ENCODE measurements at places on chromosomes 1 and 21.

DNA sequence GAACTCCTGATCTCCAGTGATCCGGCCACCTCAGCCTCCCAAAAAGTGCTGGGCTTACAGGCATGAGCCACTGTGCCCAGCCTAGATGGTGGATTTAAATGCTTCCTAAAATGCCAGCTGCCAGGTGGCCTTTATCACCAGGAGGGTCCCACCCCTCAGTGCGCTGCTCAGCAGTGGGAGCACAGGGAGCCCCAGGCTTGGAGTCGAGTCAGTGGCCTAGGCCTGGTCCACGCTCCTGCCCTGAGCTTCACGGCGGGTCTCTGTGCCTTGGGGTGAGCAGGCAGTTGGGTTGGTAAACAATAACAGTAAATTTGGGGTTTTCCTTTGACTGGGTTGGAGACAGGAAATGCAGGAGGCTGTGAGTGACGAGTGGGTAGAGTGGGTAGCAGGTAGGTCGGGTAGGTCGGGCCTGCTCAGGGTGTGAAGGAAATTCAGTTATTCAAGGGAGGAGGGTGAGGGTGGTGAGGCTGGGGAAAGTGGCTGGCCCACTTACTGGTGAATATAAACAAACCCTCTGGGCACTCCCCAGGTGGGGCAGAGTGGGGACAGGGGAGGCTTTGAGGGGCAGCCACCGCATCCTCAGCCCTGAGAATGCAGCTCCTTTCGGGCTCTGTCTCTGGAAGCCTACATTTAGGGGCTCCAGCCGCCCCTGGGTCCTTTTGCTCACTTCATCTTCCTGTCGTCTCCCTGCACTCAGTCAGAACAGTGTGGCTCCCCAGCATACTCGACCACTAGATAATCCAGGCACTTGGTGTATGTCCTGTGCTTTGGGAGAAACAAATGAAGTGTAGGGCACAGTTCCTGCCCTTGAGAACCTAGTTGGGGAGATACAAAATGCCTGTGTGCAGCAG is 33.5 kb upstream of the IL19 start:
- DNase-seq: no peak

DNA sequence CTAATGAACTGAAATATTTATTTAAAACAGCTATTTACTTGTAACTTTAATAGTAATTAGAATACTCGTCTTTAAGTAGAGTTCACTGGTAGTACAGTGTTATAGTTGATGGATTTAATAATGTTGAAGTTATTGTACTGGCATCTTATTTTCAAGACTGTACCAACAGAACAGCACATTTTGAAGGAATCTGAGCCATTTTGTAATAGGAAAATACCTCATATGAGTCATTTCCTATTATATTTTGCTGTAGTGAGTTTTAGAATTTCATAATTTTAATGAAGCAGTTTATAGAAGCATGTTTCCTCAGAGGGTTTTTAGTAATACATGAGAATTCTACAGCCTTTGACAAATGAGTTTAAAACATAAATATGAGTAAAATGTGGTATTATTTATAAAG is 258.3 kb downstream of the OLFM3 start:
- DNase-seq: no peak

DNA sequence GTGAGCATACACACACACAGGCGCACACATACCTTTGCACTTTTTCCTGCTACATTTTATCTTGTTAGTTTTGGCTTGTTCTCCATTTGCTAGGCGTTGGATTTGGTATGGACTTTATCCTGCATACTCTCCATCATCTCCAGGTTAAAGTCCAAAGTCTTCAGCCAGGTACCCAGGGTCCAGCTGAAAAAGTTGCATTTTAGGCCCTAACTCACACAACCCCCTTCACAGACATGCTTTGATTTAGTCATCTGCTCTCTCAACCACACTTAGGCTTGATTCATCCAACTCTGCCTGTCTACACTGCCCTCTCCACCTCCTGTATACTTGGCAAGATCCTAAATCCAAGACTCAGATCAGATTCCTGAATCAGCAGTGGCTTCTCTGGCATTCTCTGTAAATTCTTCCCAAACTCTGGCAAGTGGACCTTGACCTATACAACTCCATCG is 10.7 kb upstream of the LAMB3 start:
- no peak for DNase-seq

DNA sequence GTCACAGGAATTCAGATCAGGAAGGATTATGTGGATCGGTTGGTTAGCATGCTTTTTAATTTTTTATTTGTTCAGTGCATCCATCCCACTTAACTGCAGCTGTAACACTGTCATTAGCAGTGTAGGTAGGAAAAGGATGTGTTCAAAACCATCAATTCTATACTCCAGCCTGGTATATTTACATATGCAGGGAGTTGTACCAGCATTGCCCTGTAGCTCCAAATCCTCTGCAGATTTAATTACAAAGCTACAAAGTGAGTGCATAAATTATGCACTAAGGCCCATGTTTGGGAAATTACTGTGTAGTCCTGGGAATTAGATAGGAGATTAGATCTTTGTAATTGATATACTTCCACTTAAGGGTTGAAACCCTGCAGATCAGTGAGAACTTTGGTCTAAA is 15.9 kb upstream of the OSBPL9 start:
- no peak for DNase-seq

DNA sequence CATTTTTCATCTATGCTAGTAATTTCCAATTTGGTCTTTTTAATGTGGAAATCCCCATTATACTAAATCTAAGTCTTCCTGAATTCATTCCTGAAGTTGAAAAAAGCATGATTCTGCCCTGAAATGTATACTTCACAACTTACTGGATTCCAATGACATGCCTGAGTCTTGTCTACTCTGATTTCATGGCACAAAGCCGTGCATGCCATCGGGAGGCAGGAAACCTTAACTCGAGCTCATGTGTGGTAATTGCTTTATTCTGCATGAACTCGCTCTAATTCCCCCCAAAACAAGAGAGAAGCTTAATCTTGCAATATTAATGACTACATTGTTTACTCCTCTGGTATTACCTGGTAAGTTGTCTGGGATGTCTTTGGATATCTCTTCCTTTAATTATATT is 39.6 kb upstream of the PBX1 start:
- DNase-seq: no peak

GRCh38 chr1:180181048-180181447 is 26.4 kb downstream of the QSOX1 start:
- DNase-seq: no peak

DNA sequence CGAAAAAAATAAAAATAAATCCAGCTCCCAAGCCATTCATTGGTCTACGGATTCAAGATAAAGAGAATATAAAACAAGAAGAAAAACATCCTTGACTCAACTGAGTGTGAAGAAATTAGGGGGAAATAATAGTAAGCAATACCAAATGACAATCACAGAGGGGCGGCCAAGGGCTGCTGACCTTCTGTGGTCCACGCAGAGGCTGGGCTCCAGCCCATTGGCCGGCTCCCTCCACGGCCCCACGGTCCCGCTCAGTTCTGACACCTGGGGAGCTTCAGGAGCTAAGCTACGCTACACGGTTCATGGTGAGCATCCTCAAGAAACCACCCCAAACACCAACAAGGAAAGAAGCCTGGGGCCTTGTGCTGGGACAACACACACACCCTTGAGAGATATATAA is 400 bp upstream of the KRTAP10-12 start:
- no peak for DNase-seq

DNA sequence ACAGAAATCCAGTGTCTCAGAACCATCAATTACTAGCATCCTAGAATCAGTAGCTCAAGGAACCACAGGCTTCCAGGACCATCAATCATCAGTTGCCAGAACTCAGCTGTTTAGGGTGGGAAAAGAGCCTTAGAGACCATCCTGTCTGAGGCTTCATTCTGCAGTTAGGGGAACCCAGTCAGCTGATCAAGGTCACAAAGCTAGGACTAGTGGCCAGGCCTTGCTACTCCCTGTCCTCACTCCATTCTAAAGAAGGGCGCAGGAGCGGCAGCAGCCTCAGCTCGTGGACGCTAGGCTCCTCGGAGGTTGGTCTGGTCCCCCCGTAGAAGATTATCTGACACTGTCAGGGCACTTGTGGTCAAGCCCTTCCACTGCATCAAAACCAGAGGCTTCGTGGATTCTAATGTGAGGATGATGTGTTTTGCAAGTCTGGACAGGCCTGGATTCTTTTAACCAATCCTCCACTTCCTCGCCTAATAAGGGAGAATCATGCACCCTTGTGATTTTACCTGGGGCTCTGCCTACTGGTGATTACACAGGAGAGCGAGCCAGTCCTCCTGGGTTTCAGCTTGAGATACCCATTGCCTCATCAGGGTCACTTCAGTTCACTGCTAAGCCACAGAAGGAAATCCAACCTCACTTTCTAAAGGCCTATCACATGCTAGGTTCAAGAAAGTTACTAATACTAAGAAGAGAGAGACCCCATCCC is 41.7 kb upstream of the IFFO2 start:
- DNase-seq: no peak

GRCh38 chr1:66000033-66000637 is 207.4 kb downstream of the PDE4B start:
- DNase-seq: no peak

DNA sequence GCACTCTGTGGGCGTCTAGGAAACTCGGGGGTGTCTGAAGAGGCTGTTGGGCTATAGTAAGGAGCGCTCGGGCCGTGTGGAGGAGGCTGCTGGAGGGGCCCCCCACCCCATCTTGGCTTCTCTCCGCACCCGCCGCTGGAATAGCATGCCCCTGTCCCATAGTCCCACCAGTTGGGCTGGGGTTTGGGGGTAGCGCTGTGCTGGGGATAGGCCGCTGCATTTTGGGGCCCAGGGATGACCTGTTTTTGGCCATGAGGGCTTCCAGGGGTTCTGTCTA is 511 bp downstream of the EFNA3 start:
- DNase-seq: no peak

DNA sequence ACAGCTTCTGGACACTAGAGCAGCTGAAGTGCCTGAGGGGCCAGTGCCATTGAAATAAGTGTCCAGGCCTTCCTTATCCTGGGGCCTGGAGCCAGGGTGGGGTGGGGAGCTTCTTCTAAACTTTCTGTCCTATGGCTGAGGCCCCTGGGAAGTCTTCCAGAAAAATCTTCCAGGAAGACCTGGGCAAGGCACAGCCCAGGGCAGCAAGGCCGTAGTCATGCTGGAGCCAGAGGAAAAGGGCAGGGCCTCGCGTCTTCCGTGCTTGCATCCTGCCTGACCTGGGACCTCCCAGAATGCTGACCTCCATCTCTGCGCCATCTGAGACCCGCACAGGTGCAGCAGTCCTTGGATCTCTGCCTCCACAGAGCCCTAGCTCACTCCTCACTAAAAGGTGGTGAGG is 96.7 kb upstream of the SLC44A3 start:
- no peak for DNase-seq

- DNase-seq: no peak
These were observed 36.4 kb downstream of the BTG3 start for GRCh38 chr21:17576080-17576835.

DNA sequence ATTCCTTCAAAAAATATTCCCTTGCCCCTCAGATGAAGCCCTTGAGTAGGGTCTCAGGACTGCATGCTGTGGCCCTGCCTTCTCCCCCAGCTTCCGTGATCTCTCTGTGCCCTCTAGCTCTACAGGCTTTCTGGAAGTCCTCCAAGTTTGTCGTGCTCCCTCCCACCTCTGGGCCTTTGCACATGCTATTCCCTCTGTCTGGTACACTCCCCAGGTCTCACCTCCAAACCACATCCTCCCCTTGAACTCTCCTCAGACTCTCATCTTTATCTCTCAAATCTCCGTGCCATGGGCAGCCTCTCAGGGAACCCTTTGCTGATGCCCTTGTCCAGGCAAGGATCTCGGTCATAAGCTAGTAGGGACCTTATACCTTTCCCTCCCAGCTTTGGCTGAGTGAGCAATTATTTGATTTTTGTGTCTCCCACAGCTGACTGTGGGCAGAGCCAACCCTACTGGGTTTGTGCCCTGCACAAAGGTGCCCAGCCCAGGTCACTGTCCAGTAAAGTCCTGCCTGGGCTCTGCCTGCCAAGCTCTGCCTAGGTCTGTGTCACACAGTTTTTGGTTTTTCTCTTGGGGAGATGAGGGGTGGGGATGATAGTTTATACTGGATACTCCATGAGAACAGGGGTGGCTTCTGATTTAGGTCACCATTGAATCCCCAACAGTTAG is 188.1 kb downstream of the ZNF281 start:
- DNase-seq: no peak

DNA sequence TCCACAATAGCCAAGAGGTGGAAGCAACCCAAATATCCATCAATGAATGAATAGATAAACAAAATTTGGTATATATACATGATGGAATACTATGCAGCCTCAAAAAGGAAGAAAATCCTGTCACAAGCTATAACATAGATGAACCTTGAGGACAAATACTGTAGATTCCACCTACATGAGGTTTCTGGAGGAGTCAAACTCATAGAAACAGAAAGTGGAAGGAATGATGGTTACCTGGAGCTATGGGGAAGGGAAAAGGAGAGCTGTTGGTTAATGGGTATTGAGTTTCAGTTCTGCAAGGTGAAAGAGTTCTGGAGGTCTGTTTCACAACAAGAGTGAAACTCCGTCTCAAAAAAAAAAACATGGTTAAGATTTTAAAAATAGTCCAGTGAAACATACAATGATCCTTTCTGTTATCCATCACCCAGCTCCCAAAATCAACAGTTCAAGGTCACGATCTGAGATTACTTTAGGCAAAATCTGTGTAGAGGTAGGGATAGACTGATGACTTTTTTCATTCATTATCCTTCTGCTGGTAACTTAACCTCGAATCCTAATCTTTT is 80.8 kb upstream of the HNRNPU start:
- DNase-seq: no peak

GRCh38 chr1:172948457-172948856 is 102.3 kb downstream of the TNFSF18 start:
- DNase-seq: no peak

GRCh38 chr1:50333595-50333974 is 89.7 kb downstream of the DMRTA2 start:
- DNase-seq: no peak

GRCh38 chr1:205355075-205355453 is 1.7 kb downstream of the KLHDC8A start:
- no peak for DNase-seq

DNA sequence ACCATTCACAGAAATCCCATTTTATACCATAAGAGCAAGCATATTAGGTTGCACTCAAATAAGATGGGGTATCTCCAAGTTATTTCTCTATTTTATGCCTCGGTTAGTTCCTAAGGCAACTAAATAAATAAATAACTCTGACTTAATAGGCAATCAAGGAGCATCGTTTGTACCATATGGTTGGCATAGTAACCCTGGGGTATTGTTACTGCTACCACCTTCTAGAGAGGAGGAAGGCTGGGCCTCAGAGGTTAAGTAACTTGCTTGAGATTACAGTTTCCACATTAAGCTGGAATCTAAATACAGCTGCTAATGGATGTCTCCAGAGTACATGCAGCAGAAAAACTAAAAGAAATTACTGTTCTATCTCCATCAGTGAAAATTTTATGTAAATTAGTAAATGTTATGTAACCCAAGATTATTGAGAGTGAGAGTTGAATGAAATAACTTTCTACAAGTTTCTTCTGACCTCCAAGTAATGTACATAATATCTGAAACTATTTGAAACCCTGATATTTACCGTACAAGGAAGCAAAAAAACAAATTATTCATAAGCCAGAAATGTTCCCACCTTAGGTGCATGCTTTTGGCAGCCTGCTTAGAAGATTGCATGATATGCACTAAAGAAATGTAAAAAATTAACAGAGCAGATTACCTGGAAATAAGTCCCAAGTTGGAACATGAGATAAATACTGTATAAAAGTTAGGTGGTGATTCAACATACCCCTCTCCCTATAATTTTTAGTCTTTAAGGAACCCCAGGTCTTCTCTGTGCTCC is 127.0 kb downstream of the CRB1 start:
- no peak for DNase-seq
